ENCODE measurements at places on chromosomes 3 and 15.
A peak's percentile ranks its signal among the peaks of the same experiment; 100 is the strongest.

DNA sequence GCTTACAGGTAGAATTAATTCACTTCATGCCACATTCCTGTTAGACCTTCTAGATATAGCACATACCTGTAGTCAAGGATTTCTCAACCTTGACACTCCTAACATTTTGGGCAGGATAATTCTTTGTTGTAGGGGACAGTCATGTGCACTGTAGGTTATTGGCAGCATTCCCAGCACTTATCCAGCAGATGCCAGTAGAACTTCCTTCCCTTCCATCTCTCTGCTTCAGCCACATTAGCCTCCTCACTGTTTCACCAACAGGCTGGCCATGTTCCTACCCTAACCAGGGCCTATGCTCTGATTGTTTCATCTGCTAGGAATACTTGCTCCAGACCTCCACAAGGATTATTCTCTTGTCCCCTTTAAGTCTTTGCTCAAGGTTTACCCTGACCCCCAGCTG is 68.0 kb upstream of the STAC start:
- no peak for DNase-seq

DNA sequence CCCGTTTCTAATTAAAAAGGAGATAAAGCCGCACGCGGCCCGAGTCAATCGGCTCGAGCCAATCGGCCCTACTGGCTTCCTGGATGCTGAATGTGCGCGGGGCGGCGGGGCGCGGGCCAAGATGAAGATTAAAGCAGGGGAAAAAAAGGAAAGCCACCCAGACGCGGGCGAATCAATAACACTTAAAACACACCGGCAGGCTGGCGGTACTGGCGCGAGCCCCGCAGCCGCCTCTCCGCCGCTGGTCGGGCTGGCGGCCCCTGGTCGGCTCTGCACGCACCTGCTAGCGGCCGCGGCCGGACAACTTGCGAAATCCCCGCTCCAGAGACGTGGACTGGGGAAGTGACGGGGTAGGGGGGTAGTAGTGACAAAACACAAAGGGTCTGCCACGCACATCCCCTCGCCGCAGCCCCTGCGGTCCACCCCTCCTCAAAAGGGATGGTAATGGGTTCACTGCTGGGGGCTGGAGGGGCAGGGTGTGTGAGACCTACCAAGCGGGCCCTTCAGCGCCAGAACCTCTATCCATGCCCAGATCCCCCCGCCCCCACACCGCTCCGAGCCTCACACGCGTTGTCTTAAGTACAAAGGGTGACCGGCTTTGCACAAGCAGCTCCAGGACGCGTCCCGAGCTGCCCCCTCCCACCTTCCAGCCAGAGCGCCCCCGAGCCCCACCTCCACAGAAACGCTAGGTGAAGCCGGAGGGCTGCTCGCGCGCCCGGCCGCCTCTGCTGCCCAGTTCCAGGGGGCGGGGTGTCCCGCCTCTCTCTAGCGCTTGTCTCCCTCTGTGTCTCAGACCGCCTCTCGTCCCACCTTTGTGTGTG is 1.4 kb downstream of the WNT7A start:
- DNase-seq, result no peak

DNA sequence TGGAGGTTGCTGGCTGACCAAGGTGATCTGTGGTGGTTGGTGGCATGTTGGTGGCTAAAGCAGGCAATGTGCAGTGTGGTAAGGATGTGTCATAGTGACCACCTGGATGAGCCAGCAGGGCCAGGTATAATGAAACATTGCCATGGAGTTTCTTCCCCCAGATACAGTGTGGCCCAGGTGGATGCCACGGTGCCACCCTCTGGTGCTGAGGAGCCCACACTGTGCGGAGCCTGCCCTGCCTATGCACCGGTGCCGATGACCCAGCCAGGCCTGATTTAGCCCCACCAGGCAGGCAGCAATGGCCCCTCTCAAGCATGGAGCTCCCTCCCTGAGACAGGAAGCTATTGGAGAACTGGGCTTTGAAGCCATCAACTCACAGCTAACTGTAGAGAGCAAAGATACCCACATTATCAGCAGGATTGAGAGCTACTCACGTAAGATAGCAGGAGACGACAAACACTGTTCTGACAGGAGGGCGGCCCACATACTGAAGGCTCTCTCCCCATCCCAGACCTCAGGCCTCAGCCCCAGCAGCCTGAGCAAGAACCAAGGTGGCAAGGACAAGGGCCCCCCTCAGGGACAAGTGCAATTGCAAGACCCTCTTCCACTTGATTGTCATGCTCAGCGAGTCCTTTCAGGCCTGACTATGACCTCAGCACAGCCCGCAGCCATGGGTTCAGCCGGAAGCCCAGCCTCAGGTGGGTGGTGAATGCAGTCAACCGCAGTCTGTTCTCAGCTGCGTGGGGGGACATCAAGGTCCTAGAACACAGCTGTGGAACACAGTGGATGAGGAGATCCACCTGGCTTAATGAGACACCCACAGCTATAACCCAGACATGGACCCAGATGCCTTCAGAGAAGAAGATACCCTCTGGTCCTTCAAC is 82.8 kb upstream of the CDV3 start:
- DNase-seq, result peak; percentile 9

DNA sequence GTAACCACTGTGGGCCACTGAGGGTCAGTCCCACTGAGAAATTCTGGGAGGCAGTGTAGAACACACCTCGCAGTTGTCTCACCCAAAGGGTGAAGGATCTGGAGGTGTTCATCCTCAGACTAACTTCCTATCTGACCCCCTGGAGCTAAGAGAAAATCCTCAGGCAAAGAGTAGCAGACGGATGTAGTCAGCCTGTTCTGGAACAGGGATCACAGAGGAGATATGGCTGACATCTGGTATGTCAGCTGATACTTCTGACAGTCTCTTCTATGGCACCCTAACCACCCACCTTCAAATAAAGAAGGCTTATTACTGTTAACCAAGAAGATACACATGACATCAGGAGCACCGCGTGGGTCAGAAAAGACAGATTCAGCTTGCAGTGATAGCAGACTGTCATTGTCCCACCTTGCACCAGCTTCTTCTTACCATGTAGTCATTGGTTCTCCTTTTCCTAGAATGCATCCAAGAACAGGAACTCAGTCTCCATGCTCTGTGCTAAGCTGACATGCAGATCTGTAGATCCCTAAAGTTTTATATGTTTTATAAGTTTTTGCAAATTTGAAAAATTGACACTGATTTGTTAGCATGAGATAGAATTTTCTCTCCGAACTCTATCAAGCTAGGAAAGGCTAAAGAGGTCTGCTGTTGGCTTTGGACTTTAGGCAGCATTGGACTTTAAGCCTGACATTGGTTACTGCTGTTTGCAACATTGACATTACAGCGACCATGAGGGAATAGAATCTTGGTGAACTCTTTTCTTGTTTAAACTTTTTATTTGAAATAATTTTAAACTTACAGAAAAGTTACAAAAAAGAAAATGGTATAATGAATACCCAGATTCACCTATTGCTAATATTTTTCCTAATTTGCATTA is 60.4 kb downstream of the KBTBD12 start:
- no peak for DNase-seq

GRCh38 chr3:52787672-52788625 is 6.6 kb upstream of the ITIH3 start:
- DNase-seq, result no peak

DNA sequence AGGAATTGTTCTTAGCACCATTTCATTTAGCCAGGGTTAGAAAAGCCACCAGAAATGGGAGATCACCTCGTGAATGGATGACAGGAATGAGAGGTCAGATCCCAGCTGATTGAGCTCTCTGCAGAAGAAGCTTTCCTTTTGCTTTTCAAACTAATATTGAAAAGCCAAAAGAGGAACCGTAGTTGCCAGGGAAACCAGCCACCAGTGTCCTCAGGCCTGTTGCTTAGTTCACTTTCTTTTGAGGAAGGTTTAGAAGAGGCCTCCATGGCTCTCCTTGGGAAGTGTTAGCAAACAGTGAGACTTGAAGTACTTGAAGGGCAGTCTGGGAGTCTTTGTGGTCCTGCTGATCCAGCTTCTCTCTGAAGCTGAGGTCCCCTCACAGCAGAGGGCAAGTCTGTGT is 7.4 kb upstream of the CCK start:
- DNase-seq, result no peak

- DNase-seq, result no peak
Observed at GRCh38 chr15:27550635-27551034, 548.5 kb downstream of the OCA2 start.

GRCh38 chr3:43735618-43736017 is 44.9 kb downstream of the ABHD5 start:
- no peak for DNase-seq
